Stimulated activated effector memory CD8-positive, alpha-beta T cell treated with anti-CD3 and anti-CD28 coated beads, Interleukin-12 subunit alpha, Interleukin-12 subunit beta, amount 100 ng/mL, for 72 hours (primary cell): ENCODE measurements at places on chromosomes 12 and 14.

DNA sequence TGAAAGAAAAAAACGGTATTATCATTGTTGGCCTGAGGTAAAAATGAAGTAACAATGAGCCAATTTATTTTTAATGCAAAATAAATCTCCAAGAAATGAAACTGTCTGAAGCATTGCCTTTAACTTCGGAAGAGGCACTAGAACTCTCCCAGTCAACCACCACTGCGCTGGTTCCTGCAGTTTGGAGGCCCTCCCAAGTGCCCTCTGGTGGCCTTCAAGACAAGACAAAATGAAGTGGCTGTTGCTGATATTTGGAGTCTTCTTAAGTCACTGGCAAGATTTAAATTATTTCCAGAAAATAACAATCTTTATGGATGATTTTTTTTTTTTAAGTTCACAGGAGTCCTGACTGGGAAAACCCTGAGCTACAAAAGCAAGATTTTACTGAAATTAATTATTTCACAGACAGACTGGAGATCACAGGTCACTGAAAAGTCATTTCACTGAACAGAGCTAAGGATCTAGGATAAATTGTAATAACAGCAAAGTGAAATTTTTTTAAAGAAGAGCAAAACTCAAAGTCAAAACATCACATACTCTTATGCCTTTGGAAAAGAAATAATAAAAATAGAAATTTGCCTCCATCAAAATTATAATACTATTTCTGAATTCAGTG lies 58.2 kb downstream of the DICER1 start:
- DNase-seq = no peak

DNA sequence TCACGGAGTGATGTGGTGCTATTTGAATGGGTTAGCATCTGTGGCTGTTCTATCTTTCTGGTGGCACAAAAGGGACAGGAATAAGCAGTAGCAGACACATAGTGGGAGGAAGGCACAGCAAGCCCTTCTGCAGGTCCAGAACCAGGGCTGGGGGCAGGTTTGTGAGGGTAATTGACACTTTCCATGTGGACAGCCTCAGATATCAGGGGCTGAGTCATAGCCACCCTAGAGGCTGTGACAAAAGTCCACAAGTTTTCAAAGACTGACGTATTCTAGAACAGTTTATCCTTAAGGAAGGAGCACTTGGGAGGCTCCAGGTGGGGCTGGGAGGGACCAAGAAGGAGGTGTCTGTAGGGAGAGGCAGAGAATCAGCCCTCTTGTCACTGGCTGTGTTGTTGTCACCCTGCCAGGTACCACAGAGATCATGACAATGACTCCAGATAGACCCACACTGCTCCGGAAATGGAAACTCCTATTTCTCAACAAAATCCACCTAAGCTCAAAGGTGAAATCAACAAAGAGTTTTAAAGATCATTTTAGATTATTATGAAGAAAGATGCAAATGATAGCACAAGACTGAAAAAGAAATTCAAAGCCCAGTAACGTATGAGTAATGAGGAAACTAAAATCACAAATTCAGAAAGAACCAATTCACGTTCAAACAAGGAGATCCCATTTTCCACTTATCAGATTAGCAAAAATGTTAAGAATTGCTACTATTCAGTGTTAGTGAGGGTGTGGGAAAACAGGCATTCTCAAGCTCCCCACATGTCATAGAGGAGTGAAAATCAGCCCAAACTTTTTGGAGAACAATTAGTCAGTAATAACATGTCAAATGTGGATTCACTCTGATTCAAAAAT lies 48.3 kb downstream of the NFKBIA start:
- DNase-seq = no peak

- no peak for DNase-seq
Observed at GRCh38 chr12:79451978-79452377, 238.8 kb downstream of the PAWR start.

GRCh38 chr12:76976777-76977382 lies 88.5 kb downstream of the E2F7 start:
- DNase-seq = no peak

GRCh38 chr14:51341338-51341737 lies 101.3 kb downstream of the TMX1 start:
- no peak for DNase-seq

DNA sequence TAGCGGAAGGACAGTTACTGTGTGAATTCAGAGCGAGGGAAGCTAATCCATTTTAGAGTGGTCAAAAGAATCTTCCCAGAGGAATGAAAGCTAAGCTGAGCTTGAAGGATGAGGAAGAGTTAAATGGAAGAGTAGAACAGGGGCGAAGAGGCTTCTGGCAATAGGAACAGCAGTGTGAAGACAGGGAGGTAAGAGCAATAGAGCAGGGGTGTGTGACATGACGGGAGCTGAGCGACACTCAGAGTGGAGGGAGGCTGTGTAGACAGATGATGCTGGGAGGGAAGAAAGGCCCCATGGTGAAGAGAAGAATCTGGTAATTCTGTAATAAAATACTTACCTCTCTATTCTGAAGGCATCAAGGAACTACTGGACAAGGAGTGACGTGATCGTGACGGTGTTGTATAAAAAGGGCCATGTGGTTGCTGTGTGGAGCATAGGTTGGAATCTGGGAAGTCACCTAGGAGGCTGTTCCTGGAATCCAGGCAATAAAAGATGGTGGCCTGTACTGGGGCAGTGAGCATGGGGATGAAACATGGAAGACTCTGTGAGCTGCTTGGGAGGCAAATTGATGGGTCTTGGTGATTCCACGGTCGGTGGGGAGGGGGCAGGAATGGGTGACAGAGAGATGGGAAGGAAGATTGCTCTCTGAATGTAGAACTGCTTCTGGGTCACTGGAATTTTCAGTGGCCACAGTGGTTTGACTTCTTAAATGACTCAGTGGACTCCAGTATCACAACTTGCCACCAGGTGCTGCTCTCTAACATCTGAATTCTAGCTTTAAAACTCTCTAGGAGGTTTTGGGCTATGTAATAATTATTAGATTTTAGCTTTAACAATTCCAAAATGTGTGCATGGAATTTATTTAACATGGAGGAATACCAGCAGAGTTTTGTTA lies 164.1 kb downstream of the ATP23 start:
- no peak for DNase-seq

DNA sequence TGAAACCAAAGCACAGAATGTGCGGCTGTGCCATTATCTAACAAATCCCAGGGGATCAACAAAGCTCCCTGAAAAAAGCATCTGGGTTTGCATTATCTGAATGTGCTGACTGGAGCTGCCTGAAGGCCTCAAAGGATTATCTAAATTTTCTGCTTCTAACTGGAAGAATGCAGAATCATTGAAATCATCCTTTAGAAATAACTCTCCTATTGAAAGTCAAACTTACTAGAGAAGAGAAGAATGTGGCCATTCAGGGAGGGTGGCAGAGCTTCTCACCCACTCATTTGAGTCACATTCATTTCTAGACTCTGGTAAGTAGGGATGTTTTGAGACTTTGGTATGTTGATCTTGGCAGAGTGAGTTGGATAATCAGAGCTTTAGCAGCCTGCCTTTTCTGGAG lies 220.6 kb upstream of the RGS6 start:
- DNase-seq = no peak

DNA sequence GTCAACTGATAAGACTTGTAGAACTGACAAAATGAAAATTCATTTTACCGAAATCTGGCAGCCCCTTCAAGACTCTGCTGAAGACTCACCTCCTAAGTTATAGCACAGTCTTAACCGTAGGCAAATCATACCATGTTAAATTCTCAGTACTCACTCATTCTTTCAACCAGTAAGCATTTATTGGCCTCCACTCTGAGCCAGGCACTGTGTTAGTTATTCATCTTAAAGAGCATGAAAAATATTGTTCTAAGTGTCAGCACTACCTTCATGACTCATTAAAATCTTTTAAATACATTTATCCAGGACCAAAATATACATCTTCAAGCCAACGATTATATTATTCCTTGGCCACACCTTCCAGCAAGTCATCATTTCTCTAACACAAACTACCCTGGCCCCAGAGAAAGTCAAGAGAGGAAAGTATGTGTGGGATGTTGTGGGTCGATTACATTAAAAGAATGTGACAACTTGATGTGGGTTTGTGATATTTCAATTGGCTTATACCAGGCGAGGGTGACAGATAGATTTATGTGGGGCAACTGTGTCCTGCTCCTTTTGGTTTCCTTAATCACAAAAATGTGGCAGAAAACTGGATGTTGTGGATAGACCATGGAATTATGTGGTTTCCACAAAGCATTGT lies 55.0 kb downstream of the TMEM30B start:
- DNase-seq = no peak

DNA sequence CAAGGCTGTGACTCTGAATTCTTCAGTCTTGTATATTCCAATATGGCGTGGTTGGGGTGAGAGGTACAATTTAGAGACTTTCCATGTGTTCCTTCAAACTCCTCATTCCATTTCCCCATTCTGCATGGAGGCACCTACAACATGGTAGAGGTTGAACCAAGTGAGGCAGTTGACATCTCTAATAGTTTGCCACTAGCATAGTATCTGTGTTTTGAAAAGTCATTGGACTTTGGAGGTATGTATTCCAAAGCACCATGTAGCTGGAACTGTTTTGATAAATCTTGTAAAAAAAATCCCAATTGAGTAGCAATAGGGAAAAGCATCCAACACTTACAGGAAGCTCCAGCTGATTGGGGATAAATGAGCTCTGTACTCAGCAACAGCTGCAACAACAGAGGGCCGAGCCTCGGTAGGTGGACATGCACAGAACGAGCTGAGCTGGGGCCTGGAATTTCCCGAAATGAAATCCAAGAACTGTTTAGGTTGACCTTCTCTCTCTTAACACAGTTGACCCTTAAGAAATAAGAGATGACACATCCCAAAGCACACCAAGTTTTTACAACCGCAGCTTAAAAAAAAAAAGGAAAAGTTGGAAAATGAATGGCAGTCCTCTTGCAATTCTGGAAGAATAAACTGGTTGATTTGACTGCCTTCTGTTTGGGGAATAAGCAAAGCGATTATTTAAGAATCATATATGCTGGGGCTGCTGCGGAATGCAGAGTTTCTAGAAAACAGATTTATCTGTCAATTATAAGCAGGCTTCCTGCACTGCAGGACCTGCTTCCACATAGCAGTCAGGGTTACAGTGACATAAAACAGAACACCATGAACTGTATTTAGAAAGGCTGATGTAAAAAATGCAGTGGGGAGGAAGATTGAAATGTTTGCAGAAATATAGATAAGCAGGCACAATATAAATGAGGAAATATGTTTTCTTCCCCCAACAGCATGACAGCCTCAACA lies 194.6 kb upstream of the KRR1 start:
- DNase-seq = no peak
